ENCODE measurements at places on chromosomes 3 and 15.

GRCh38 chr3:159528251-159528895 lies 460.3 kb upstream of the IL12A start:
- no peak for DNase-seq

DNA sequence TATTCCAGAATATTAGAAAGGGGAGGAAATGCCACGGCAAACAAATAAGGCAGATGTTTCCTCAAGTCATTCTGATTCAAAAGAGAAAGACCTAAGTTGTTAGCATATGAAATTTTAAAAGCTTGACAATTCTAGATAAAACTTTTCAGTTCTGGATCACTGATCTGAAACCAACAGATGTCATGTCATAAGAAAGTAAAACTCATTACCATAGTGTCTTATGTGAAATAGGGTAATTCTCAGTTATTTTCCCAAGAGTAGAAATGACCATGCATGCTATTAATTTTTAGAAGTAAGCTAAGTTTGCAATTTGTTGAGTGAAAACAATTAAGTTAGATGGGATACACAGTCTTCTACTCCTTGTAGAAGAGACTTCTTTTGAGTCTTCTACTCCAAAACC lies 630.3 kb downstream of the NAALADL2 start:
- no peak for DNase-seq

- DNase-seq = peak; percentile 37
Measured at GRCh38 chr3:186107215-186108105, 1.4 kb downstream of the ETV5 start.

DNA sequence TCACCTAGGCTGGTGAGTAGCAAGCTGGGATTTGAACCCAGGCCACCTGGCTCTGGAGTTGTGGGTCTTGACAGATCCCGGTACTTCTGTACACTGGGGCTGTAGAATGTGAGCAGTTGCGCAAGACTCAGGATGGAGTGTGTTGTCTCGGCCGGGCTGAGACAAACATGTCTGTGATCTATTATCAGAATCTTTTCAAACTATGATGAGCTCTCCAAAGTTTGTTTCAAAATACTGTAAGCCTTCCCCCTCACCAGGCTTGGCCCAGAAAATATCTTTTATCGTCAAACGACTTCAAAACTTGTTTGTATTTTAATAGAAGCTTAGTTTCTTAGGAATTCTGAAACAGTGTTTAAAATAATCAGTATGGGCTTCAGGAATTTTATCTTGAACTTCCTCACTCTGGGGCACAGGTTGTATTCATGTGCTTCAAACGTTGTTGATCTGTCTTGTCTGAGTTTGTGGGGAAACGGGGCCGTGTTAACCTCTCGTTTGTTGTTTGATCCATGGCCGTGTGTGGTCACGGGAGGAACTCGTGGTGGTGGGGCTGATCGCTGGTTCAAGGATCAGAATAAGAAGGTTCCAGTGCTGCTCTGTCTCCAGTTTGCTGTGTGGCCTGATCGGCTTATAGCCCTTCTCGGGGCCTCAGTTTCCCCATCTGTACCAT lies 40.3 kb upstream of the TFRC start:
- no peak for DNase-seq

DNA sequence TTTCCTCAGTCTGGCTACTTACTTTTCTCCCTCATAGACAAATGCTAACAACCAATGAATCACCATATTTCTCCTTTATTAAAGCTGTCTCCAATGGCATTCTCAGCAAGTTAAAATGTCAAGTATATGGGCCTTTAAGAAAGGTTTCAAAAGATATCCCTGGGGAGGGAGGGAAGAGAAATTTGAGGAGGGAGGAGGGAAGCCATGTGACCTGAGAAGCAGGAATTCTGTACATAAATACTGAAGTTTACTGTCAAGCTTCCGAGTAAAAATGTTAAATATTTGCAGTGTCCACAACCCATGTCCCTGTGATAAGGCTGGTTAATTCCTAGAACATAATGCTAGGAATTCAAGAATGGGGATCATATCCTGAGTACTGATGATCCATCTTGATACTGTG lies 175.9 kb downstream of the CNTN4 start:
- DNase-seq = no peak

DNA sequence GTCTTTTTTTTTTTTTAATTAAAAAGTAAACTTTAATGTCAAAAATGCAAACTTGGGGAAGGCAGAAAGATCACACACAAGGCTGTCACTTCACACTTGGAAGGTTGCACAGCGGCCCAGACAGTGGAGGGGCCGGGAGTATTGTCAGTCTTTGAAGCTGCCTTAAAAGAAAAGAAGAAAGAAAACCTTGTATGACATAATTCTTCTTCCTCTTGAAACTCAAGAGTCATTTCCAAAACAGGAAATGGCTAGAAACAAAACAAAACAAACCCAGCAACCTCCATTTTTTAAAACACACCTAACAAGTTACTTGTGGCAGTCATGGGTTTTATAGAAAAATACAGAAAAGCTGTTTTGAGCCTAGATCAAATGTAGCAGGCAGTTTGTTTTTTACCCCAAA lies 68.1 kb upstream of the MAGI1 start:
- no peak for DNase-seq

DNA sequence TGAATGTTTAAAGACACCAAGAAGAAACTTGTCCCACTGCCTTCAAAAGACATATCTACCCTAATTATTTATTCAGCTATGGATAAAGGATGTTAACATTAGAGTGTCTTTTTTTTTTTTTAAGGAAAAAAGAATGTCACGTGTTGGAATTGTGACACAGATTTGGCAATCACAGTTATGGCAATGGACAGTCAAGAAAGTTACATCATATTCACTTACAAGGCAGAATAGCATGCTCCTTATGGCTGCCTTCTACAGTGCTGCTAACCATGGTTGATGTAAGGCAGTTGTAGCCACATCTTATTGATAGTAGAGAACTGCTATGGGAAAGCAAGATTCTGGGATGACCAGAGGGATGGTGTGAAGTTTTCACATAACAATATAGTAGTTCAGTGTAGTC lies 128.8 kb upstream of the ZBTB20 start:
- no peak for DNase-seq

Measured in HFFc6 (cell line).